Naive B cell (primary cell): ENCODE measurements at places on chromosomes 1 and 21.

GRCh38 chr1:31373056-31373896 lies at the start of gene FABP3:
Gene FABP3, minus strand, starts transcription at chr1:31373076. Its CDS starts 62 bp downstream, at chr1:31373014.
- no peak for DNase-seq
- H3K27ac ChIP-seq, result no peak within 1 kb of the TSS
- H3K4me1 ChIP-seq, result peaks cover 23% of the 10 kb centered on the region

DNA sequence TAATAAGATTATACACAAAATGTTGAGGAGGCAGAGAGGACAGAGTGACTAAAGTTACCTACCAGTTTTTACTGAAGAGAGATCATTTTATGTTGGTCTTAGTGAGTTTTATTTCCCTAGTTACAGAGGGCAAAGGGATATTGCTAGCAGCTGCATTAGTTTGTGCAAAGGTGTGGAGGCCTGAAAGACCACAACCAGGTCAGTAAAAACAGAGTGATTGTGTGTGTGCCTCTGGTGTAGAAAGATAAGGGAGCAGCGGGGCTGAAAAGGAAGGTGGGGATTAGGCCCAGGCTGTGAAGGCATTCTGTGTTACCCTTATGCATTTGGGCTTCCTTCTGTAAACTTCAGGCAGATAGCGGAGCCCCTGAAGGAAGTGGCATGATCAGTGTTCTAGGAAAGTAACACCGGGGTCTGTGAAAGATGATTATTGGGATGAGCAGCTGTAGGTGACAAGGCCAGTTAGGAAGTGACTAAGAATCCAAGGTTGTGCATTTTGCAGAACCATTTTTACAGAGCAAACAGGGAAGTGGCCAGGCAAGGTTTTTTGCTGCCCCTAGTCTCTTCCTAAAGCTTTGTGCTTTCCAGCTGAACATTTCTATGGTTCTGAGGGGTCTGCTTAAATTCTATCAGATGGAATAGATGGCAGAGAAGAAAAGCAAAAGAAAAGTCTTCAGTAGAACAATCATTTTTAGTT lies 3.7 kb downstream of the GADD45A start:
- H3K4me1 ChIP-seq, result peaks cover 20% of the 10 kb centered on the region
- H3K27ac ChIP-seq, result no peak overlapping the region
- DNase-seq, result no peak

DNA sequence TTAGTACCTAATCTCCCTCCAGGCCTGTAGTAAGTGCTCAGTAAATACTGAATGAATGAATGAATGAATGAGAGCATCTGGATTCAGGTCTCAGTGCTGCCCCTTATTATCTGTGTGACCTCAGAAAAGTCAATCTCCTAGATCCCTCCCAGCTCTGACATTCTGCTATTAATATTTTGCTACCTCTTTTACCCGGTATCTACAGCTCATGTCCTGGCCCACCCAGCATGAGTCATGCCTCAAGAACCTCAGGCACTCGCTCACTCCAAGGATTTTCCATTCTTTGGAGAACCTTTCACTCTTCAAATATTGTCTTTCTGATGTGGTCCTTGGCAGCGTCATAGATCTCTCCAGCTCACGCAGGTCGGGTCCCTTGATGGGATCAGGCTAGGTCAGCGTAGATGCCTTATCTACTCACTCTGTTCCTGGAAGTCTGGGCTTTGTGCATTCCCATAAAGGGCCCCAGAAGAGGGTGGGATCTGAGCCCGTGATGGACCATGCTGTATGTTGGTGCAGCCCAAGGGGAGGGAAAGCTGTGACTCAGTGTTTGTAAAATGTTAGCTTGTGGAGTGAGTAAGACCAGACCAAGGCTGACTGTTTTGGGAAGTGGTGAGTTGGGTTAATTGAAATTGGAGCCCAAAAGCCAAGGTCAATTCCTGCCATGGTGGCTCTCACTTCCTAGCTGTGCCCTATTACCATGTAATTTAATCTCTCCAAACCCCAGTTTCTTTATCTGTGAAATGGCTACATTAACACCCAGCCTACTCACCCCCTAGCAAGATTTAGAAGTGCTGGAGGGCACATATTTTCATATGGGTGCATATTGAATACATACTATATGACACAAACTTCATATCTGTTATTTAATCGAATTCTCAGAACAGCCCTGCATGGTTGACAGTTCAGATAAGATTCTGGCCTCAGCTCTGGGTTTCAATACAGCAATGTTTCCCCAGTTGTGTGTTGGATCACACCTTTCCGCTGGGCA lies 214.1 kb upstream of the USP24 start:
- no peak overlapping the region for H3K27ac ChIP-seq
- H3K4me3 ChIP-seq, result no peak overlapping the region
- no peaks in the 10 kb centered on the region for H3K4me1 ChIP-seq
- no peak for DNase-seq

- DNase-seq, result no peak
- H3K4me3 ChIP-seq, result no peak overlapping the region
- peaks cover 9% of the 10 kb centered on the region for H3K27me3 ChIP-seq
Observed at GRCh38 chr1:7454052-7454815, 316.9 kb upstream of the VAMP3 start.

DNA sequence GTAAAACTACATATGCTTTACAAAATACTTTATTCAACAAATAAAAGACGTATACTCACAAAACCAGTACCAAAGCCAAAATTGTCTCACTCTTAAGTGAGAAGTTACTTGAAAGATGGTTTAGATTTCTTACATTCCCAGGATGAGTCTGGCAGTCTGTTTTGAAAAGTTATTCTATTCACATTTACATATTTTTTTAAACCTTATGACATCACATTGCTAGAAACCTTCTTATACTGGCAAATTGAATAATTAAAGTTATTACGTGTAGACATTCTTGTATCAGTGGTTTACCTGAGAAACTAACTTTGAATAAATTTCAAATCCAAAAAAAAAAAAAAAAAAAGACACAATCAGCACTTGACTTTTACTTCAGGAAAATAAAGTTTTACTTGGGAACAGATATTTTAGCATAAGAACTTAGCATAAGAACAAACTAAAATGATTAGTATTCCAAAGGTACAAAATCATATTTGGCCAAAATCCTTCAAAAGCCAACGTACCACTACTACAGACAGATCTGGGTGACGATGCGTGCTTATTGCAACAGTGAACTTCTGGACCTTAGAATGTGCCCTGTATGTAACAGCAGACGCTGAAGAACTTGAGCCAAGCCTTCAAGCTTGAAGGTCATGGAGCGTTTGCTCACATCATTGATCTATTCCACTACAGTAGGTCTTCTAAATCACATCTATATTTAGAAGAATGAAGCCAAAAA lies 2.5 kb downstream of the CDC42BPA start:
- H3K36me3 ChIP-seq, result no peaks in the 10 kb centered on the region
- H3K4me1 ChIP-seq, result no peaks in the 10 kb centered on the region
- H3K27me3 ChIP-seq, result peaks cover 43% of the 10 kb centered on the region
- DNase-seq, result no peak

GRCh38 chr1:1291548-1292441 lies 11.6 kb downstream of the SCNN1D start:
- no peak overlapping the region for H3K4me3 ChIP-seq
- H3K36me3 ChIP-seq, result no peaks in the 10 kb centered on the region
- peaks cover 6% of the 10 kb centered on the region for H3K4me1 ChIP-seq

DNA sequence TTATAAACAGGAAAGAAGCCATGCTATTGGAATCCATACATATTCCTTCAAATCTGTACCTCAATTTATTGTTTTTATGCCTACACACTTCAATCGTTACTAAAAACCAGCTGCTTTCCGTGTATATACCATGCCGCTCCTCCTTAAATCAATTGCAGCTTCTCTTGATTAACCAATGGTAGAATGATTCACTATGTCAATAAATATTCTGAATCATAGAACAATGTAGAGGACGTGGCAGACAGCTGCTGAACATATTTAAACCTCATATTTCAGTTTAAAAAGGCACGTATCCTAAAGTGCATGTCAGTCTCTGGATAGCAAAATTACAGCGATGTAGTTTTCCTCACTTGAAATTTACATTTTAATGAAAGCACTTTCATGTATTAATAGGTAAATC lies 100.4 kb downstream of the MRPL39 start:
- H3K27ac ChIP-seq, result no peak overlapping the region
- DNase-seq, result no peak
- peaks cover 27% of the 10 kb centered on the region for H3K4me1 ChIP-seq
- no peaks in the 10 kb centered on the region for H3K27me3 ChIP-seq

- H3K4me1 ChIP-seq, result peaks cover 36% of the 10 kb centered on the region
- peaks cover 8% of the 10 kb centered on the region for H3K36me3 ChIP-seq
- H3K27me3 ChIP-seq, result no peaks in the 10 kb centered on the region
- no peak for DNase-seq
- peak overlapping the region; percentile 73 for H3K27ac ChIP-seq
Observed at GRCh38 chr1:229137271-229137670, 133.6 kb upstream of the RAB4A start.

- H3K36me3 ChIP-seq, result peaks cover 19% of the 10 kb centered on the region
- no peak overlapping the region for H3K27ac ChIP-seq
- no peak for DNase-seq
- peaks cover 4% of the 10 kb centered on the region for H3K4me1 ChIP-seq
Observed at GRCh38 chr1:70277875-70278274, 56.7 kb downstream of the SRSF11 start.

GRCh38 chr1:244313346-244313745 lies 138.4 kb downstream of the ADSS2 start:
- no peak overlapping the region for H3K27ac ChIP-seq
- no peak overlapping the region for H3K4me3 ChIP-seq
- DNase-seq, result no peak
- no peaks in the 10 kb centered on the region for H3K36me3 ChIP-seq

GRCh38 chr1:228077565-228078330 lies 4.8 kb upstream of the ARF1 start:
- H3K36me3 ChIP-seq, result no peaks in the 10 kb centered on the region
- no peak overlapping the region for H3K4me3 ChIP-seq
- no peak for DNase-seq
- H3K27me3 ChIP-seq, result no peaks in the 10 kb centered on the region
- H3K4me1 ChIP-seq, result peaks cover 30% of the 10 kb centered on the region

DNA sequence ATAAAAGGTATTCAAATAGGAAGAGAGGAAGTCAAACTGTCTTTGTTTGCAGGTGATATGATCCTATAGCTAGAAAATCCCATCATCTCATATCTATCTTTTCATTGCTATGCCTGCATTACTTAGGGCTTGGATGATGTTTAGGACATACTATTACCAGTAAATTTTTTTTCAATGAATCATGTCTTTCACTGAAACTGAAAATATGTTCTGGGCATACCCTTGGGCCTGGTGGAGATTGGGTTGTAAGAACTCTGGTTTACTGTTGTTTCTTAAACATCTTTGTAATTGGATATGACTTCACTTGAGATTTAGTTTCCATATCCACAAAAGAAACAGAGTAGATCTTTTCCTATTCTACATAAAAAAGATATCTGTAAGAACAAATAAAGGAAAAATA lies 502.2 kb upstream of the PRMT6 start:
- no peak overlapping the region for H3K4me3 ChIP-seq
- H3K4me1 ChIP-seq, result no peaks in the 10 kb centered on the region
- H3K27me3 ChIP-seq, result no peaks in the 10 kb centered on the region
